Fibroblast of upper back skin (primary cell): ENCODE measurements at places on chromosomes 2 and 18.

- peak; percentile 80 for DNase-seq
Measured at GRCh38 chr18:79611040-79611681, 68.4 kb upstream of the CTDP1 start.

DNA sequence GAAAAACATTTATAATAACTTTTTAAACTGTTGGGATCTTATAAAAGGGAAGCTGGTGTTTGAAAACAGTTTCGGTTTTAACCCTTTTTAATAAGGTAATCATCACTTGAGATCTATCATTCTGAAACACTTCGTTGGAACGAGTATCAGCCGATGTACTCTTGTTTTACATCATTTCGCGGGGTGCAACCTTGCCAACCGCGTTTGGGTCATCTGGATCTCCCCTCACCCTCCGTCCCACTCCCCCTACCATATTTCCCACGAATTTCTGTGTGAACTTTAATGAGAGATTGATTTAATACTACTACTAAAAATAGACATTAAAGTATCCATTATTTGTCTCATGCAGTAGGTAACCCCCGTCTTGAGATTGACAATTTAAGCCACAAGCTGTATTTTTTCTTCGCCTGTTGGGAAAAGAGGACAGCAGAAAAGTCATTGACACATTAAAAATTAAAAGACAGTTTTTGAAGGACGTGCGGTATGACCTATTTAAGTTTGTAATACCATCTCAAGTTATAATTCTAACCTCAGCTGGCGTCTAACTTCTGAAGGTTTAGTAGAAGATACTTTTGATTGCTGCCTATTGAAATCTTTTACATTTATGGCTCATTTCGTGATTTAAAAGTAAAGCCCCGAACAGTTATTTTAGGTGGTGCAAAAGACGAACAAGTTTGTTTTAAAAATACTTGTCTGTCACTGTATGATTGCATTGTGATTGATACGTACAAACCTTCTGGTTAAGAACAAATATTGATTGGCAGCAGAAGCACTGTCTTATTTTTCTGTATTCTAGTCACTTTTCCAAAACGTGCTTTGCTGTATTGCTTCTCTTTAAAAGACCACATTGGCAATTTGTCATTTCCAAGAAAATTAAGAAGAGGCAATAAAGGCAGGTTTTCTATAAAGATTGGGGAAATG is 1.5 kb downstream of the CREB1 start:
- DNase-seq, result no peak

DNA sequence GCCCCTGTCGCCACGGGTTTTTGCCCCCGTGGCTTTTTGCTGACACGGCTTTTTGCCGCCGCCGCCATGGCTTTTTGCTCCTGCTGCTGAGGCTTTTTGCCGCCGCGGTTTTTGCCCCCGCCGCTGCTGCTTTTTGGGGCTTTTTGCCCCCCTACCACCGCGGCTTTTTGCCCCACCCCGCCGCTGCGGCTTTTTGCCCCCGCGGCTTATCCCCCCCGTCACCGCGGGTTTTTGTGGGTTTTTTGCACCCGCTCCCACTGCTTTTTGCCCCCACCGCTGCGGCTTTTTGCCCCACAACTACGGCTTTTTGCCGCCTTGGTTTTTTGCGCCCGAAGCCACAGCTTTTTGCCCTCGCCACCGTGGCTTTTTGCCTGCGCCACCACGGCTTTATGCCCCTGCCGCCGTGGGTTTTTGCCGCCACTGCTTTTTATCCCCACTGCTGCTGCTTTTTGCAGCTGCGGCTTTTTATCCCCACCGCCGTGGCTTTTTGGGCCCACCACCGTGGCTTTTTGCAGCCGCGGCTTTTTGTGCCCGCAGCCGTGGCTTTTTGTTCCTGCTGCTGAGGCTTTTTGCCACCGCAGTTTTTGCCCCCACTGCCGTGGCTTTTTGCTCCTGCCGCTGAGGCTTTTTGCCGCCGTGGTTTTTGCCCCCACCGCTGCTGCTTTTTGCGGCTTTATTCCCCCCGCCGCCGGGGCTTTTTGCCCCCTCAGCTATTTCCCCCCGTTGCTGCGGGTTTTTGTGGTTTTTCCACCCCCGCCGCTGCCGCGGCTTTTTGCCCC is 2798.0 kb upstream of the TEKT4 start:
- no peak for DNase-seq

- peak; percentile 95 for DNase-seq
Measured at GRCh38 chr2:207487650-207488311, 42.0 kb upstream of the CREB1 start.

GRCh38 chr2:237236188-237236587 is 150.5 kb downstream of the COPS8 start:
- DNase-seq, result peak; percentile 41

GRCh38 chr2:74128206-74128605 is 19.5 kb downstream of the BOLA3 start:
- no peak for DNase-seq

DNA sequence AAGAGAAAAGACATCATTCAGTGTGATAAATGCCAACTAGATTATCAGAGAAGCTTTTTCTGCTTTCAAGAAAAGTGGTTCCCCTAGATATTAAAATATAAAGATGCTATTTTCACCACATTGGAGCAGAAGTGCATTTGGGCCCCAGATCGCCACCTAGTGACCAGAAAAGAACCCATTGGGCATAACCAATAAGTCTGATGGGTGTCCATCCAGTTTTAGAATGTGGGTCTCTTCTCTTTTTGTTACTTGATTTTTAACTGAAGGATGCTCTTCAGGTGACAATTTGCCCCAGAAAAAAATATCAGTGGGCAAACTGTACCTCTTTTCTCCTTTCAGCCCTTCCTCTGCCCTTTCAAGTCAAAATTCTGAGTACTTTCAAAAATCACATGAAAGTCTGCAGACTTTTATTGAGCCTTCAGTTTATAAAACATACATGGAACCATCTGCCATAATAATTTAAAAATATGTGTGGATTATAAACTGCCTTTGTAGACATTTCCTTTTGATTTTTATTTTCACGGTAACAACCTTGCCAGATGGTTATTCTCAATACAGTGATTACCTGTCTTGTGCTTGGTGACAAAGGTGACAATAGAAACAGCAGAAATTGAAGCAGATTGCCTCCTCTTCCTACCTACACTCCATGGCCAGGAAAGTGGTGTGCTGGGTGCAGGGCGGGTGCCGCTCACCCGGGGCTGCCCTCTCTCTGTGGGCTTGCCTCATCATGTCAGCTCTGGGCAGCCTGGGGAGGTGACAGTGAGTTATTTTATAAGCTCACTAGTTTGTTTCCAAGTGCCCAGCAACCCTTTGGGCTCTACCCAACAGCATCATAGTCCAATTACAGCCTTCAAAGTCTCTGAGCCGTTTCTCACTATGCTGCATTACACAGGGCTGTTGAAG is 124.5 kb downstream of the DCDC2C start:
- DNase-seq, result peak; percentile 46

DNA sequence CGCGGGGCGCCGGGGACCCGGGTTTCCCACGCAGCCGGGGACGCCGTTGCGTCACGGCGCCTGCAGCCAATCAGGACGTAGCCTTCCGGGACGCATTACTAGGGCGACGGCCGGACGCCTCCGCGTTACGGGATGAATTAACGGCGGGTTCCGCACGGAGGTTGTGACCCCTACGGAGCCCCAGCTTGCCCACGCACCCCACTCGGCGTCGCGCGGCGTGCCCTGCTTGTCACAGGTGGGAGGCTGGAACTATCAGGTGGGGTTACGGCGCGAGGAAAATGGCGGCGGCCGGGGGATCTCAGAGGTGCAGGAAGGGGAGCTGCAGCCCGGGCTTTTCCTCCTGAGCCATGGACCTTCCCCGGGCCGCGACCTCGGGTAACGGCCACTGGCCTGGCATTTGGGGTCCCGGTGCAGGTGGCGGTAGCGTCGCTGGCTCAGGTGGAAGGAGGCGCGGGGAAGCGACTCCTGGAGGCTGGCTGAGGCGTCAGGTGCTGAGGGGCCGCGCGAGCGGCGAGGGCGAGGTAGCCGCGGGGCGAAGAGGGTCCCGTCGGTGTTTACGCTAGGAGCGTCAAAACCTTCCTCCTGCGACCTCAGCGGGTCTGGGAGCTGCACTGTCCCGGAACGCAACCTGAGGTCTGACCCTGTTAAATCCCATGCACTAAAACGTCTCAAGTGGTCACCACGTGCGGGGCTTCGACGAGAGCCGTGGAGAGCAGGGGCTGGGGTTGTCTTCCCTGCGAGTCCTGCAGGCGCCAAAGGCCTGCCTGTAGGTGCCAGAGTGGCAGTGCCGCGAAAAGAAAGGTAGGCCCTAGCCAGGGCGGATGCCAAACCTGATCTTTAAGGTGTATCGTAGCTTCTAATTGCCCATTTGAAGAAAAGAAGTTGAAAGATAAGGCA is at the start of gene LCLAT1:
Gene LCLAT1 (plus strand): TSS at position 98 of the 897 bp plus-strand sequence. CDS start 78,345 bp downstream, outside the sequence.
- DNase-seq, result peak; percentile 76

- no peak for DNase-seq
Measured at GRCh38 chr18:44743631-44744030, 62.9 kb downstream of the SETBP1 start.

- DNase-seq, result peak; percentile 93
Measured at GRCh38 chr2:159635006-159635789, 18.9 kb upstream of the BAZ2B start.

DNA sequence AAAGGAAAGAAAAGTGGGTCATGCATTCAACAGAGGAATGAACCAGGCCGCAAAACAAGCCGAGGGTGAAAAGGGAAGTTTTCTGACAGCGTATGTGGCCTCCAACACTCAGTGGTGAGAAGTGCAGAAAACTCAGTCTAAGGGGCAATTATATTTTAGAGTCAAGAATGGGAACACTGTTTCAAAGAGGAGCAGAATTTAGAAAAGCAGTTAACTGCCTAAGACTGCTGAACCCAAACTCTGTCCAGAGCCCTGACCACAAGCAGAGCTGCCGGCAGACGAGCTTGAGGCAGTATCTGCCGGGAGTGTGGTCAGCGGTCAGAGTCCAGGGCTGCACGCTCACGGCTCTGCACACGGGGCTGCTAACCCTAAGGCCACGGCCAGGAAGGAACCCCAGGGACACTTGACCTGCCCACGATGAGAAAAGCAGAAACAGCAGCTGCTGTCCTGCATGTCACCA is 347.0 kb upstream of the ID2 start:
- DNase-seq, result no peak

- no peak for DNase-seq
Measured at GRCh38 chr2:203697190-203697589, 9.2 kb upstream of the CD28 start.

GRCh38 chr18:54090856-54091255 is 133.6 kb downstream of the MBD2 start:
- no peak for DNase-seq

GRCh38 chr2:46018773-46019591 is 278.2 kb upstream of the EPAS1 start:
- no peak for DNase-seq

DNA sequence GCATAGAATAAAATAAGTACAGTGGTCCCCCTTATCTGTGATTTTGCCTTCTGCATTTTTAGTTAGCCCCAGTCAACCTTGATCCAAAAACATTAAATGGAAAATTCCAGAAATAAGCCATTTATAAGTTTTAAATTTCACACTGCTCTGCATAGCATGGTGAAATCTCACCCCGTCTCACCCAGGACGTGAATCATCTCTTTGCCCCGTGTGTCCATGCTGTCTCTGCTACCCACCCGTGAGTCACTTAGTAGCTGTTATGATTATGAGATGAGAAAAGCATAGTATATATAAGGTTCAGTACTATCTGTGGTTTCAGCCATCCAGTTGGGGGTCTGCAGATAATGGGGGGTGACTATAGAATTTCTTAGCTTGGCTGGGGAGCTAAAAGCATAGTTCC is 67.3 kb downstream of the RHBDD1 start:
- DNase-seq, result peak; percentile 85
